ENCODE measurements at places on chromosomes 6 and 20. TPM values are rescaled to one million over a fixed set of nuclear protein-coding genes. Genes with fewer than 3 reads are reported as not detected.

GRCh38 chr6:129453073-129453472 is 256.9 kb downstream of the ARHGAP18 start:
- DNase-seq = no peak

DNA sequence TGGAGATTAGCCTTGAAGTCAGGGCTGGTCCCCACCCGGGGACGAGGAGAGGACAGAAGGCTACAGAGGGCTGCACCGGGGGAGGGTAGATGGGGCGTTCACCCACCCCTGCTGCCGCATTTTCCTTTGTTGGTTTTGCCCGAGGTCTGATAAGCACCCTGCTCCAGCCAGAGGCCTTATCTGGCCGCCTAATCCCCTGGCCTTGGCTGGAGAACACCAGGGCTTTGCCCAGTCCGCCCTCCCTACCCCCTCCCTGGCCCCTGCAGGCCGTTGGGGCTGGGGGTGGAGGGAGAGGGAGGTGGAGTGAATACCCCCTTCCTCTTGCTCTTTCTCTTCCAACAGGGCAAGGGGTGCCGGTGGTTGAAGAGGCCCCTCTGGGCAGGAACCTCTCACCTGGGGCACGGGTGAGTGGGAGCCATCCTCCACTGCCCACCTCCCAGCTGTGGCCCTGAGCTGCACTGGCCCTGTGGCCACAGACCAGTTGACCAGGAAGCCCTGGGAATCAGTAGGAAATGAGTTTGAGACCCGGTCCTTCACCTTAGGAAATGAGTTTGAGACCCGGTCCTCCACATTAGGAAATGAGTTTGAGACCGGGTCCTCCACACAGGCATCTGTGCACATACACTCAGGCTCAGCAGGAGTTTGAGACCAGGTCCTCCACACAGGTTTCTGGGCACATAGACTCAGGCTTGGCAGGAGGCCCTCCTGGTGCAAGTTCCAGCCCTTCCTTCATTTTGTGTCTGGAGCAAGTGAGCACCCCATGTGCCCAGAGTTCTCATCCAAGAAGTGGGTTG is 12.0 kb upstream of the GATA5 start:
- DNase-seq = no peak

GRCh38 chr6:118896339-118897136 is 2.6 kb downstream of the ASF1A start:
- DNase-seq = no peak

The HLA-B gene
- 9,586 TPM for total RNA-seq

The LIN28B gene
- total RNA-seq = not detected

- DNase-seq = no peak
These were observed 42.4 kb downstream of the SLC2A10 start for GRCh38 chr20:46751856-46752255.

DNA sequence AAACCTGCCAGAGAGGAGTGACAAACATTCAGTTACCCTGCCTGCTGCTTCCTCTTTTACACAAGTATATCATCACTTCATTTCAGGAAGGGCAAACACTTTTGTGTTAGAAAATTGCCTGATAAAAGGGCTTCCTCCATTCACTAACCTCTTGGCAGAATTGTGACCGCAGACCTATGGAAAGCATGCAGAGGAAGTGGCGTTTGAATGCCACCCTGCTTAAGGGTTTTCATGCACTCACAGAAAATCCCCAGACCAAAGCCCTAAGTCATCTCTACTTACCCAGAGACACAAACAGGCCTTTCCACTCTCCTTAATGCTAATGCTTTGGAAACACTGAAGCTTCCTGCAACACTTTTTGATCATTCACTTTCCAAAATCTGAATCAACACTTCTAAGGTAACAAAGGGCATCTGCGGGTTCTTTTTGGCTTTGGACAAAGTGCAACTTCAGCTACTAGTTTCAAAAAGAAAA is 22.1 kb upstream of the RALGAPA2 start:
- peak; percentile 40 for DNase-seq

GRCh38 chr20:46192376-46192944 is 74.3 kb downstream of the CD40 start:
- DNase-seq = no peak

DNA sequence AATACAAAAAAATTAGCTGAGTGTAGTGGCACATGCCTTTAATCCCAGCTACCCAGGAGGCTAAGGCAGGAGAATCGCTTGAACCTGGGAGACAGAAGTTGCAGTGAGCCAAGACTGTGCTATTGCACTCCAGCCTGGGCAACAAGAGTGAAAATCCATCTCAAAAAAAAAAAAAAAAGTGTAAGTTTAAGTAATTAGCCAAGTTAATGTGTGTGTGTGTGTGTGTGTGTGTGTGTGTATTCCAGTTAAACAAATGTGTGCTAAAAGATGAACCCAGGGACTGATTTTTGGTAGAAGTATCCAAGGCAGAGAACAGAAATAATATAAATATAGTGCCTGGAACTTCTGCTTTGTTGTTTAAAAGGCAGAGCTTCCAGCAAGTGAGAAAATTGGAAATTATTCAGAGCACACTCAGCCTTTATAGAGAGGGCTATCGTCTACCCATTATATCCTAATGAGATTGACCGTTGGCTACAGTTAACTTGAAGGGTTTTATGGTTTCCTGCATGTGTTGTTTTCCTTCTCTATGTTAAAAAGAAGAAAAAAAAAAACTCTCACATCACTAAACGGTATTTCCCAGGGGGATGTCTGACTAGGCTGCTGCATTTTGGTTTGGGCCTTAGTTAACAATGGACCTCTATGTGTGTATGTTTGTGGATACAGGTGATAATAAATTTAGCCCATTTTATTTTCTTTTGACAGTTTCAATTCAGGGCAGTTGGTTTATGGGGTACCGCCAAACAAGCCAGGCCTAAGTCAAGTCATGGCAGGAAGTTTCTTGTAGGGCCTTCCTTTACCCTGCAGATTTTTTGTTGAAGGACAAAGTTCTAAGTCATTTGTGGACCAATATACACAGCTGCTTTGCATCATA is 9.8 kb downstream of the SOX4 start:
- no peak for DNase-seq

The XKR7 gene
- not detected for total RNA-seq

DNA sequence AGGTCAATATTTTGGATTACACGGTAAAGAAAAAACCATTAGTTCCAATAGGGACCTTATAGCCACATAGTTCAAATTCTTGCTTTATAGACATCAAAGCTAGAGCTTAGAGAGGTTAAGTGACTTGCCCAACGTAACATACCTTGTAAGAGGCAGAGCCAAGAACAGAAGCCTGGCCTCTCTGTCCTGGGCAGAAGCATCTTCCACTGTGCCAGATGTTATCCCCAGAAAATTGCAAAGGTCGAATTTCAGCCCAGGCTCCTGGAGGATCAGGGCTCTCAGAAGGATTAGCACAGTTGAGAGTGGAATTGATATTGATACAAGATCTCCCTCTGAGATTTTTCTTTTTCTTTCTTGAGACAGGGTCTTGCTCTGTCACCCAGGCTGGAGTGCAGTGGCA is 6.1 kb downstream of the SMIM28 start:
- DNase-seq = no peak

DNA sequence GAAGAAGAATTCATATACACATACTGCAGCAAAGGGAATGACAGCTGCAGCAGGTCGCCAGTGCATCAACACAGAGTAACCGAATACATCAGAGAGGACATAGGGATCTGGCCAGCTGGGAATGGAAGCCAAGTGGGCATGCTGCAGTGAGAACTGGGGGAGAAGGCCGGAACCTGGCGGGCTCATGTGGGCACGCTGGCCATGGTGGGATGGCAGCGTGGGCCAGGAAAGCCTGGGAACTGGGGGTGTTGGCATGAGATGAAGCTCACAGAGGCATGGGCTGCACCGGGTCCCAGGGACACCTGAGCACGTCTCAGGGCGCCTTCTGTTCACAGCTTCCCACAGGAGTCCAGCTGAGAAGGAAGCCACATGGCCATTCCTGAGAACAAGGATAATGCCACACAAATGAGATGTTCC is 139.5 kb upstream of the AGPAT4 start:
- DNase-seq = no peak

The TRIM15 gene
- not detected for total RNA-seq

DNA sequence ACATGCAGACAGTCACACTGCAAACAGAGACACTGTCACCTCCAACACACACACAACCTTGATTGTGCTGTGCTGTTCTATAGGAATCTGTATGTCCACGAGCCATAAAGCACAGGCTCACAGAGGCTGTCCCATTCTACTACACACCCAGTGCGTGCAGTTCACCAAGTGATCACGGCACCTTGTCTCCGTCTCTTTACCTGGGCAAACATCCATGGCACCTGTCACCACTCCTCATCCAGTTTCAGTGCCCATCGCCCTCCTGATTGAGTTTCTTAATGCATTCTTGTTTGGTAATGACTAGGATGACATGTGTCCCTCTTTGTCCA is 65.8 kb upstream of the STMND1 start:
- DNase-seq = no peak

DNA sequence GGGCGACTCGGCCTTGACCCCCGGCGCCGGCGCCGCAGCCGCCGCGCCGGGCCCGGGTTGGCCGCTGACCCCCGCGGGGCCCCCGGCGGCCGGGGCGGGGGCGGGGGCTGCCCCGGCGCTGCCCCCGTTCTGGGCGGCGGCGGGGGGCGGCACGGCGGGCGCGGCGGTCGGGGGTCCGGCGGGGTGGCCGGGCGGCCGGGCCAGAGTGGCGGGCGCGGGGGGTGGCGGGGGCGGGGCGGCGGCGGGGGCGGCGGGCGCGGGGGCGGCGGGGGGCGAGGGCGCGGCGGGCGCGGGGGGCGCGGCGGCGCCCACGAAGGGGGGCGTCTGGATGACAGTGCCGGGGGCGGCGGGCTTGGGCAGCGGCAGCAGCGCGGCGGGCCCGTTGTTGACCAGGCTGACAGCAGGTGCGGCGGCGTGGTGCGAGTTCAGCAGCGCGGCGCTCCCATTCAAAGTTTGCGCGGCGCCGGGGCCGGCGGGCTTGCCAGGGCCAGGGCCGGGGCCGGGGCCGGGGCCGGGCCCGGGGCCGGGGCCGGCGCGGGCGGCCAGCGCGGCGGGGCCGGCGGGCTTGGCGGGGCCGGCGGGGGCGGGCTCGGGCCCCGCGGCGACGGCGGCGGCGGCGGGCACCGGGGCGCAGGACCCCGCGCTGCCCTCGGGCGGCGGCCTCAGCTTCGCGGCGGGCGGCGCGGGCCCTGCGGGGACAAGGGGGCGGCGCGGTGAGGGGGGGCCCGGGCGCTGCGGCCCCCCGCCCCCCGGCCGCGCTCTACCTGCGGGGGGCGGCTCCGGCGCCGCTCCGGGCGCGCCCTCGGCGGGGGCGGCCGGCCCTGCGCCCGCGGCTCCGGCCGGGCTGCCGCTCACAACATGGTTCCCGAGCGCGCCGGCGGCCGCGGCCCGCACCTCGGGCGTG is 659 bp downstream of the TAF4 start:
- DNase-seq = peak; percentile 32

DNA sequence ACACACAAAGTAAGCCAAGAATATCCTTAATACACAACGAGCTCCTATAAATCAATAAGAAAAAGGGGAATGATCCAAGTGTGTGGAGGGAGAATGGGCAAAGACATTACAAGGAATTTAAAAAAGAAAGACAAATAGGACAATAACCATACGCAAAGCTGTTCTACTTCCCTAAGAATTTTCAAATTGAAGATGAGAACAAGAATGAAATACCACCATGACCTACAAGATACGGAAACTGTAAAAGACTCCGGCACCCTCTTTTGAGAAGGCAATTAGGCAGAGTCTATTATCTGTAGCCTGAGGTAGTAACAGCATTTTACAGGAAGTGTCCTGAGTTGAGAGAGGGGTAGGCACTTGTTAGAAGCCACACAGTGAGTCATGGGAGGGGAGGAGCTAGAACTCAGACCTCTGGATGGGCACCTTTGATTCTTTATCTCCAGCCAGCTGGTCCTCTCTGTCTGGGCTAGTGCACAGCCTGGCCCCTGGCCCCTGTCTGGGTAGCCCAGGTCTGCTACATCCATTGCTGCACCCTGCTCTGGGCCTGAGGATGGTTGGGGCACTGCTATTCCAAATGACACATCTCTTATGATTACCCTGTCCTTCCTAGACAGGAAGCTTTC is 15.3 kb downstream of the RSPO4 start:
- no peak for DNase-seq

DNA sequence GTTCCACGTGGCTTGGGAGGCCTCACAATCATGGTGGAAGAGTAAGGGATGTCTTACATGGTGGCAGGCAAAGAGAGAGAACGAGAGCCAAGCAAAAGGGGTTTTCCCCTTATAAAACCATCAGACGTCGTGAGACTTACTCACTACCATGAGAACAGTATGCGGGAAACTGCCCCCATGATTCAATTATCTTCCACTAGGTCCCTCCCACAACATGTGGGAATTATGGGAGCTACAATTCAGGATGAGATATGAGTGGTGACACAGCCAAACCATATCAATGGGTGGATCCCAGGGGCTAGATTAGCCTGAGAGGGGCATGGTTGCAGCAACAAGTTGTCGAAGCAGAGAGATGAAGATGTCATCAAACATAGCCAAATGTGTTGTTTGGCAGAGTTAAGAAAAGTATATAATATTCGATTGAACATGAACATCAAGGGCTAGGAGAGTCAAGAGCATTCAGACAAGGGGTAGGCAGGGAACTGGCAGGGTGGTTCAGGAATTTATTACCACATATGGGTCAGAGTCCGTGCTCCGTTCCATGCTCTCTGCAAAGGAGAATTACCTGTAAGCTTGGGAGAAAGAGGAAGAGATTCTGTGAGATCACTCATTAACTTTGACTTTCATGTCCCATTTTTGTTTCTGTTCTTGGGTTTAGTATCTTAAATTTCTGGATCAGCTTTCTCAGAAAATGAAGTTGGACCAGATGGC is 98.8 kb downstream of the CCDC170 start:
- no peak for DNase-seq

The CST1 gene
- total RNA-seq = not detected

GRCh38 chr6:169573883-169574282 is 127.9 kb downstream of the WDR27 start:
- no peak for DNase-seq

The UNC5CL gene
- total RNA-seq = 5.3 TPM

DNA sequence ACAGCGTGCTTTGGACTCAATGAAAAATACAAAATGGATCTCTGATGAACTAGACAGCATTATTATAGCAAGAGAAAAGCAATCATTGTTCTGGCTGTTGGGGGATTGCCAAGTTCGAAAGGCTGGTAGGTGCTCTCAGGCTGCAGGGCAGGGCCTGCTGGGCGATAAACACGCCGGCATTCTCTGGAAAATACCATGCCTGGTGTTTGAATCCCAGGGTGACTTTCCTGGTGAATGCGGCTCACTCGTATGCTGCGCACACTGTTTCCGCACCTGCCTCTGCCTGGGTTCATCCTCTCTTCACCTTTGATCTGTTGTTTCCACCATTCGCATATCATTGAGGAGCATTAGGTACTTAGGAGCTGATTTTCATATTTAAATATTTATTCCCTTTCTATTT is 37.4 kb downstream of the GCNT2 start:
- DNase-seq = no peak

DNA sequence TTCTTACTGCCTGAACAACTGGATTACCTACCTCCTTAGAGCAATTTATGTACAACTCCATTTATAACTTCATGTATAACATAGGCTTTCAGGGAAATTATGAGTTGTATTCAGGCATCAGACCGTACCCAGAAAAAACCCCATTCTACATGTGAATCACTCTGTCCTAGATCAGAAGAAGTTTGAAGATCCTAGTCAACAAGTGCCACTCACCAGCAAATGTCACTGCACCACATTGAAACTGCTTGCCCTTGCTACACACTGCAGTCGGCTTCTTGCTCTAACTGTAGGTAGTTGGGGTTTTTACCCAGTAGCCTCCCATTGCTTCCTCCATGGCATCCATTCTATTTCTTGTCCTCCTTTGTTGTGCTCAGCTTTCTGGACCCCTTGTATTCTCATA is 132.4 kb downstream of the DNAH8 start:
- DNase-seq = no peak

Measured in natural killer cell (primary cell).